ENCODE measurements at places on chromosomes 7 and 10. TPM values are rescaled to one million over a fixed set of nuclear protein-coding genes. Genes with fewer than 3 reads are reported as not detected.

The TSPAN13 gene
- 30.7 TPM for total RNA-seq

The SH2B2 gene
- 9.9 TPM for total RNA-seq

The GRM8 gene
- total RNA-seq: 1.8 TPM

The SPOCK2 gene
- total RNA-seq: 5.3 TPM

The CYP2C8 gene
- 0.49 TPM for total RNA-seq

The C10orf105 gene
- total RNA-seq: 0.53 TPM

The FFAR4 gene
- total RNA-seq: 0.31 TPM

The GHRHR gene
- 1.2 TPM for total RNA-seq

The UNC5B gene
- total RNA-seq: 4.1 TPM

The PYROXD2 gene
- total RNA-seq: 29.5 TPM

The NODAL gene
- total RNA-seq: not detected

The NET1 gene
- total RNA-seq: 86.2 TPM

The OPALIN gene
- not detected for total RNA-seq

The GPR146 gene
- total RNA-seq: 50.5 TPM

The POLR2J2 gene
- total RNA-seq: 20.6 TPM

The SNX8 gene
- 25.9 TPM for total RNA-seq

The IFIT1B gene
- 6.3 TPM for total RNA-seq

The WDR86 gene
- total RNA-seq: 101 TPM

The ATOH7 gene
- total RNA-seq: 0.22 TPM

The GPR158 gene
- total RNA-seq: 0.04 TPM

The SPDYE9 gene
- not detected for total RNA-seq

The BICC1 gene
- total RNA-seq: 42.1 TPM

The MYL7 gene
- not detected for total RNA-seq

The CLEC2L gene
- not detected for total RNA-seq

The ZEB1 gene
- total RNA-seq: 187 TPM

The ASZ1 gene
- not detected for total RNA-seq

The LIPF gene
- total RNA-seq: not detected

The HOXA2 gene
- 3.9 TPM for total RNA-seq

The KLF14 gene
- 1.1 TPM for total RNA-seq

The NUTM2E gene
- total RNA-seq: not detected

The AUTS2 gene
- total RNA-seq: 129 TPM

The RELN gene
- 168 TPM for total RNA-seq

The CRHR2 gene
- 1.1 TPM for total RNA-seq

The TMEM229A gene
- 0.27 TPM for total RNA-seq

The CASTOR2 gene
- total RNA-seq: 16.0 TPM

The ZPBP gene
- total RNA-seq: not detected

The HKDC1 gene
- total RNA-seq: 12.0 TPM

The FGFR2 gene
- total RNA-seq: 10.8 TPM

The NKX2-3 gene
- total RNA-seq: not detected

The OR2A1 gene
- 0.22 TPM for total RNA-seq

The PNLIPRP1 gene
- total RNA-seq: 1.2 TPM

The CISD1 gene
- 16.1 TPM for total RNA-seq

The FXYD4 gene
- not detected for total RNA-seq

The GPRIN2 gene
- 2.0 TPM for total RNA-seq

The NCF1 gene
- total RNA-seq: 15.3 TPM

The DLX6 gene
- total RNA-seq: not detected

The GIMAP8 gene
- total RNA-seq: 22.4 TPM
